ENCODE measurements at places on chromosomes 12 and 14. TPM values are rescaled to one million over a fixed set of nuclear protein-coding genes. Genes with fewer than 3 reads are reported as not detected.

- H3K36me3 ChIP-seq, result no peaks in the 10 kb centered on the region
- peak overlapping the region; percentile 13 for H3K27ac ChIP-seq
- DNase-seq, result no peak
- peaks cover 17% of the 10 kb centered on the region for H3K4me1 ChIP-seq
- H3K4me3 ChIP-seq, result no peak overlapping the region
Observed at GRCh38 chr14:103228076-103228806, 105.0 kb downstream of the TNFAIP2 start.

Gene HVCN1
- 3.8 TPM for total RNA-seq

GRCh38 chr14:51653079-51653774, 1.5 kb downstream of the FRMD6 start:
- H3K36me3 ChIP-seq, result no peaks in the 10 kb centered on the region
- peaks cover 3% of the 10 kb centered on the region for H3K27me3 ChIP-seq
- H3K4me1 ChIP-seq, result peaks cover 44% of the 10 kb centered on the region
- H3K4me3 ChIP-seq, result peak overlapping the region; percentile 95

- H3K4me3 ChIP-seq, result no peak overlapping the region
- H3K27me3 ChIP-seq, result no peaks in the 10 kb centered on the region
- no peak overlapping the region for H3K27ac ChIP-seq
- no peaks in the 10 kb centered on the region for H3K36me3 ChIP-seq
- H3K4me1 ChIP-seq, result no peaks in the 10 kb centered on the region
- no peak for DNase-seq
Observed at GRCh38 chr14:31320216-31320615, 100.1 kb downstream of the HEATR5A start.

- H3K27me3 ChIP-seq, result no peaks in the 10 kb centered on the region
- no peak for DNase-seq
- H3K36me3 ChIP-seq, result no peaks in the 10 kb centered on the region
Observed at GRCh38 chr14:63737582-63738006, 9.7 kb upstream of the SGPP1 start.

Gene CISTR
- not detected for total RNA-seq

DNA sequence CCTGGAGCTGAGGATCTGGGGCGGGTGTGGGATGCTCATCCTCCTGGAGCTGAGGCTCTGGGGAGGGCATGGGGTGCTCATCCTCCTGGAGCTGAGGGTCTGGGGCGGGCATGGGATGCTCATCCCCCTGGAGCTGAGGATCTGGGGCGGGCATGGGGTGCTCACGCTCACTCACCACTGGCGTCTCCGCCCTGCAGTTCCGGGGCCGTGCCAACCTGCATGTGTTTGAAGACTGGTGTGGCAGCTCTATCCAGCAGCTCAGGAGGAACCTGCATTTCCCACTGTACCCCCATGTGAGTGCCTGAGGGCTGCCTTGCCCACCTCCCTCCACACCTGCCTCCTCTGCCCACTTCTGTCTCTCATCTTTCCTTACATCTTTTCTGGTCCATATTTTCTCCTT, 84.4 kb downstream of the B4GALNT3 start:
- H3K27ac ChIP-seq, result no peak overlapping the region
- no peak overlapping the region for H3K4me3 ChIP-seq
- peaks cover 20% of the 10 kb centered on the region for H3K27me3 ChIP-seq
- no peaks in the 10 kb centered on the region for H3K36me3 ChIP-seq
- peaks cover 27% of the 10 kb centered on the region for H3K4me1 ChIP-seq
- no peak for DNase-seq

DNA sequence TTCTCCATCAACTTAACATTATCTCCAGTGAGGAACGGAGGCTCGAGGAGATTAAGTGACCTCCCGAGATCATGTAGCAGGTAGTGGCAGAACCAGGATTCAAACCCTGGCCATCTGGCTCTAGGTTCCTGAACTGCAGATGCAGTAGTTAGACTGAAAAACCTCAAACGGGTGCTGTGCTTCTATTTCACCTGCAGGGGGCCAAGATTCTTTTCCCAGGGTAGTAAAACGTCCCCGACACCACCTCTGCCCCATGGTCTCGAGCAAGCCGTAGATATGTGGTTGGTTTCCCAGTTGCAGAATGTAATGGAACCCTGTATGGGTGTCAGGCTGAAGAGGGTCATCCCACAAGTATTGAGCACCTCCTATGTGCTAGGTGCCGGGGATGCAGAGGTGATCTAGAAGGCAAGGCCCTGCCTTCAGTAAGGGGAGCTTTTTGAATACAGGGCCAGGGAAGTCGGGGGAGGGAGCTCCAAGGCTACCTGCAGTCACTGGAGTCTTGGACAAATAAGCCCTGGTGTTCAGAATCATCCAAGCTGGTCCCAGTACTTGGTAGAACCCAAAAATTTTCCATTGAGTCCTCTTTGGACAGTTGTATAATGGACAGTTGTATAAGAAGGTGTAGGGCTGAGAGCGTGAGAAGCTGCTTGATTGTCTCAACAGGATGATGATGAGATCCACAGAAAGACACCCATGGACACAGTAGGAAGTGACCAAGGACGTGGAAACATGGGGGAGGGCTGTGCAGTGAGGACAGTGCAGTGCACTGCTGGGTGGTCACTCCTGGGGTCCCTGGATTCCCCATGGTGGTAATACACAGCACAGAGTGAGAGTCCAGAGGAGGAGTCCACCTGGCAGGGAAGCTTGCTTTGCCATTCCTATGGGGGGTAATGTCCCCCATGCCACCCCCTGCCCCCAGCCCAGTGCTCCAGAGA, 197.2 kb downstream of the CHST11 start:
- H3K4me3 ChIP-seq, result no peak overlapping the region
- peaks cover 59% of the 10 kb centered on the region for H3K4me1 ChIP-seq
- peak; percentile 19 for DNase-seq
- H3K27me3 ChIP-seq, result peaks cover 4% of the 10 kb centered on the region

DNA sequence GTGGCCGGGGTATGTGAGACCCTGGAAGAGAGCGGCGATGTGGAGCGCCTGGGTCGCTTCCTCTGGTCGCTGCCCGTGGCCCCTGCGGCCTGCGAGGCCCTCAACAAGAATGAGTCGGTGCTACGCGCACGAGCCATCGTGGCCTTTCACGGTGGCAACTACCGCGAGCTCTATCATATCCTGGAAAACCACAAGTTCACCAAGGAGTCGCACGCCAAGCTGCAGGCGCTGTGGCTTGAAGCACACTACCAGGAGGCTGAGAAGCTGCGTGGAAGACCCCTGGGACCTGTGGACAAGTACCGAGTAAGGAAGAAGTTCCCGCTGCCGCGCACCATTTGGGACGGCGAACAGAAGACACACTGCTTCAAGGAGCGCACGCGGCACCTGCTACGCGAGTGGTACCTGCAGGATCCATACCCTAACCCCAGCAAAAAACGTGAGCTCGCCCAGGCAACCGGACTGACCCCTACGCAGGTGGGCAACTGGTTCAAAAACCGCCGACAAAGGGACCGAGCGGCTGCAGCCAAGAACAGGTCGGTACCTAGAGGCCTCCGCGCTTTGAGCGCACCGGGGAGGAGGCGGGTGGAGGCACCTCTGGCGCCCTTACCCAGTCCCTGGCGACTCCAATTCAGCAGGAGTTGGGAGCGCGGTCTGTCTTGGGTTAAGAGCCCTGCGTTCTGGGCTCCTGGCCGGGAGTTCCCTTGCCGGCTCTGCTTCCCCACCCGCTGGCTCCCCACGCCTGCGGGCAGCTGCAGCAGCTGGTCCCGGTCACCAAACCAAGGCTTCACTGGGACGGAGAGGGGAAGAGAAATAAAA, 700 bp downstream of the SIX6 start:
- H3K27me3 ChIP-seq, result peaks cover 100% of the 10 kb centered on the region
- peak overlapping the region; percentile 12 for H3K4me3 ChIP-seq
- peaks cover 18% of the 10 kb centered on the region for H3K4me1 ChIP-seq
- no peaks in the 10 kb centered on the region for H3K36me3 ChIP-seq

DNA sequence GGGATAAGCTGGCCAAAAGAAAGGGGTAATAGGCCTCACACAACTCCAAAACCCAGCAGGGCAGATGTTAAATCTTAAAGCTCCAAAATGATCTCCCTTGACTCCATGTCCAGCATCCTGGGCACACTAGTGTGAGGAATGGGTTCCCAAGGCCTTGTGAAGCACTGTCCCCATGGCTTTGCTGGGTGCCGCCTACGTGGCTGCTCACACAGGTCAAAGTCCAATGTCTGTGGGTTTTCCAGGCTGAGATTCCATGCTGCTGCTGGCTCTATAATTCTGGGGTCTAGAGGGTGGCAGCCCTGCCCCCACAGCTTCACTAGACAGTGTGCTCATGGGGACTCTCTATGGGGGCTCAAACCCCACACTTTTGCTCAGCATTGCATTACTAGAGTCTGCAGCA, 145.3 kb upstream of the GRIN2B start:
- H3K27me3 ChIP-seq, result peaks cover 2% of the 10 kb centered on the region
- H3K4me3 ChIP-seq, result no peak overlapping the region
- H3K36me3 ChIP-seq, result peaks cover 3% of the 10 kb centered on the region
- no peak for DNase-seq
- peaks cover 11% of the 10 kb centered on the region for H3K4me1 ChIP-seq

Gene BCL2L2
- total RNA-seq, result 24.8 TPM

Gene BMP4
- total RNA-seq, result 1.3 TPM

DNA sequence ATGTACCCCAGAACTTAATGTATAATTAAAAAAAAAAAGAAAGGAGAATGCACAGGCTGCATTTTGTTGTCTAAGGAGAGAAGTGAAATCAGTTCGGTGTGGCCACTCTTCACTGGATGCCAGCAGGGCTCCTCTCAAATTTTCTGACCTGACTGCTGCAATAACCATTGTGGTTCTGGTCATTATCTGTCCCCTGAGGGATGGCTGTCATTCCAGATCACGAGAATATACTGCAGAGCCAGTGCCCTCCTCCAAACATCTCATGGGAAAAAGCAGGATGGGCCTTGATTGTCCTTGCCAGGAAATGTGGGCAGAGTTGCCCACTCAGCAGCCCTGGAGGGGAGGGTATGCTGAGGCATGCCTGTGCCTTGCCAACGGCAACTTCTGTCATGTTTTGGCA, 139.1 kb downstream of the SLC8A3 start:
- peak overlapping the region; percentile 28 for H3K27ac ChIP-seq
- no peaks in the 10 kb centered on the region for H3K36me3 ChIP-seq
- DNase-seq, result no peak
- H3K4me1 ChIP-seq, result peaks cover 24% of the 10 kb centered on the region
- H3K27me3 ChIP-seq, result no peaks in the 10 kb centered on the region

Gene SLC38A4
- total RNA-seq, result not detected

Gene CCDC38
- total RNA-seq, result not detected

GRCh38 chr12:92300777-92301176, 155.1 kb upstream of the BTG1 start:
- no peak for DNase-seq
- H3K27ac ChIP-seq, result no peak overlapping the region
- H3K4me3 ChIP-seq, result no peak overlapping the region
- H3K27me3 ChIP-seq, result no peaks in the 10 kb centered on the region

DNA sequence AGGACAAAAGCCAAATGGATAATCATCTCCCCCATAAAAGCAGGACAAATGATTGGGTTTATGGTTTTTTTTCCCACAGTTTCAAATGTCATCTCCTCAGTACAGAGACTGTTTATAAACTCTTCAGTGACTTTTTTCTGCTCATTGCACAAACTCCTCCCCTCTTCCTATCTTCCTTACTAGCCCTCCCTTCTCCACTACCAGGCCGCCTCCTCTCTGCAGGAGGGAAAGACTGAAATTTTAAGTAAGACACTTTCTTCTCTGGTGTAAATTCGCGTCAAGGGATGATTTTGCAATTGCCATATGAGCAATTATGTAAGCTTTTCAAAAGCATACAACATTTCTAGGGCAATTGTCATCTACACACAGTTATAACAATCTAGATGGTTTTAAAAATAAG, 37.0 kb downstream of the BTG1 start:
- no peak overlapping the region for H3K4me3 ChIP-seq
- no peak overlapping the region for H3K27ac ChIP-seq
- no peaks in the 10 kb centered on the region for H3K27me3 ChIP-seq
- DNase-seq, result no peak

Gene RARG
- 5.4 TPM for total RNA-seq

GRCh38 chr14:22980672-22981089, 1.7 kb downstream of the AJUBA start:
- H3K4me1 ChIP-seq, result peaks cover 41% of the 10 kb centered on the region
- H3K27me3 ChIP-seq, result no peaks in the 10 kb centered on the region
- peak overlapping the region; percentile 92 for H3K4me3 ChIP-seq
- H3K27ac ChIP-seq, result peak overlapping the region; percentile 46

GRCh38 chr12:104340925-104341611, 37.5 kb downstream of the EID3 start:
- no peak overlapping the region for H3K4me3 ChIP-seq
- H3K27me3 ChIP-seq, result no peaks in the 10 kb centered on the region
- H3K27ac ChIP-seq, result peak overlapping the region; percentile 29
- H3K4me1 ChIP-seq, result peaks cover 8% of the 10 kb centered on the region
- DNase-seq, result no peak
- H3K36me3 ChIP-seq, result peaks cover 8% of the 10 kb centered on the region

GRCh38 chr14:59354666-59355065, 110.5 kb downstream of the GPR135 start:
- no peaks in the 10 kb centered on the region for H3K27me3 ChIP-seq
- H3K4me1 ChIP-seq, result no peaks in the 10 kb centered on the region
- peaks cover 15% of the 10 kb centered on the region for H3K36me3 ChIP-seq
- H3K4me3 ChIP-seq, result no peak overlapping the region

DNA sequence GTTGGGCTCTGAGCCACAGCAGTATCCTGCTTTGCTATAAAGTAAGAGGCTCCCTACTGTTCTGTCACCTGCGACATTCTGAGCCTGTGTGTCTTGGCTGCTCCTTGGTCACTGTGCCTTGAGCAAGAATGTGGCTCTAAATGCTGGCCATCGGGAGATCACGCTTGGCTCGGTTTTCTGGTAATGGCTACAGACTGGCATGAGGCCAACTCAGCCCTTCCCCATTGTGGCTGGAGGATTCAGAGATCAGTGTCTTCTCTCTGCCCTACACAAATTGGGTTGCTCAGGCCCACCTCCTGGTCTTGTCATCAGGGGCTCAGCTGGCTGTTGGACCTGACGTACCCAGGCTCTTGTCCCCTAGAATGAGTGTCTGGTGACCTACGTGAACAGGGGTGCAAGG, 94.5 kb downstream of the PLXNC1 start:
- no peak overlapping the region for H3K4me3 ChIP-seq
- peaks cover 4% of the 10 kb centered on the region for H3K36me3 ChIP-seq
- H3K27me3 ChIP-seq, result peaks cover 3% of the 10 kb centered on the region

- H3K4me3 ChIP-seq, result no peak overlapping the region
- no peak for DNase-seq
- peaks cover 24% of the 10 kb centered on the region for H3K27me3 ChIP-seq
- no peaks in the 10 kb centered on the region for H3K36me3 ChIP-seq
Observed at GRCh38 chr14:64815257-64815656, 64.5 kb downstream of the SPTB start.

- H3K27ac ChIP-seq, result peak overlapping the region; percentile 13
- H3K4me1 ChIP-seq, result peaks cover 10% of the 10 kb centered on the region
- H3K36me3 ChIP-seq, result peaks cover 2% of the 10 kb centered on the region
- no peak overlapping the region for H3K4me3 ChIP-seq
- H3K27me3 ChIP-seq, result no peaks in the 10 kb centered on the region
- DNase-seq, result peak; percentile 34
Observed at GRCh38 chr14:24952851-24953666, 96.9 kb downstream of the STXBP6 start.

DNA sequence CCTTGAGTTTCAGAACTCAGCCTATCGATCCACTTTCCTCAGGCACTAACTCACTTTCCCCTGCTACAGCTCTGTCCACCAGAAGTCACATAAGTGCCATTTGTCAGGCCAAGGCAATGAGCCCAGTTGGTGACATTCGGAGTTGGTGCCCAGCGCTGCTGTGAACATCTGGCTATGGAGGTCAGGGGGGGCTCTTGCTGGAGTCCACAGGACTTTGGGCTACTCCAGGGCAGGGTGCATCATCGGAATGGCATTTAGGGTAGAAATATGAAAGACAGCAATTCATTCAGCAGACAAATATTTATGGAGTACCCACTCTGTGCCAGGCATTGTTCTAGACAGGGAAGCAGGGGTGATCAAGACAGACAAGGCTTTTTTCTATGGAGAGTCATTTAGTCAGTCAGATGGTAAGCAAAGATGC, 1.5 kb upstream of the PPP1CC start:
- H3K4me3 ChIP-seq, result peak overlapping the region; percentile 99
- H3K4me1 ChIP-seq, result peaks cover 40% of the 10 kb centered on the region
- peak overlapping the region; percentile 3 for H3K27ac ChIP-seq
- DNase-seq, result no peak
- no peaks in the 10 kb centered on the region for H3K27me3 ChIP-seq
